Nucleus accumbens (tissue), 56 donors: ENCODE measurements at places on chromosomes 6 and 20.

DNA sequence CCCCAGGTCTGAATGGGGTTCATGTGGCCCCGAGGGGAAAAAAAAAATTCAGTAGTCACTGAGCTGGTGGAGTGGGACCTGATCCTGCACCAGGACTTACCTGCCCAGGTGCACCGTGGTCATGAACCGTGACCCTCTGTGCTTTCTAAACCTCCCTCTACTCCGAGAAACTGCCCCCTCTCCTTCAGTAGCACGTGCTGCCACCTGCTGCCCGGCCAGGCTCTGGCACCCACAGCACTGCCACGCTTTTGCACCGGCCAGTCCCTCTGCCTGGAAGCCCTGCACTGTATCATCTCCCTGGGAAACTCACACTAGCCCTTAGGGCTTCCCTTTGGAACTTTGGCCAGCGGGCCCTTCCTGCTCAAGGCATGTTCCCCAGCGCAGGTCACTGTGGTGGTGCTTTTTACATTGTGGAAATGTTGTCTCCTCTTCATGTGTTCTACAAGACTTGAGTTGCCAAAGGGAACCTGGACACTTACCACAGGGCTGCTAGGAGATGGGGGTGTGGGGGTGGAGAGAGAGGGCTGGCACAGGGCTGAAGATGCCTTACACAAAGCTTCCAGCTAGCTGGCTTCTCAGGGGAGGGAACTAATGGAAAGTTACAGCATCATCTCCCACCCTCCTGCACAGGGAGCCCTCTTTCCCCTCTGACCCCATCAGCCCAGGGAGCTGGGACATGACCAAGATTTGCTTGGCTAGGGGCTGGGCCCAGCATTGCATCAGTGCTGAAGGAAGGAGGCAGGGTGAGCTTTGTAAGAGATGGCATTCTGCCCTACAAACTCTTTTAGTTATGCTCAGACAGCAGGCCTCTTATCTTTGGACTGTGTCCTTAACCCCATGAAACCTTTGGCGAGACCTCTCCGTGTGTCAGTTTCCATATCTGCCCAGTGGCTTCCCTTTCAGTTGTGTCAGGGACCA lies 2.5 kb upstream of the PTPRT start:
- no peak for DNase-seq

GRCh38 chr6:28496099-28496779 lies 19.4 kb downstream of the GPX6 start:
- no peak for DNase-seq

DNA sequence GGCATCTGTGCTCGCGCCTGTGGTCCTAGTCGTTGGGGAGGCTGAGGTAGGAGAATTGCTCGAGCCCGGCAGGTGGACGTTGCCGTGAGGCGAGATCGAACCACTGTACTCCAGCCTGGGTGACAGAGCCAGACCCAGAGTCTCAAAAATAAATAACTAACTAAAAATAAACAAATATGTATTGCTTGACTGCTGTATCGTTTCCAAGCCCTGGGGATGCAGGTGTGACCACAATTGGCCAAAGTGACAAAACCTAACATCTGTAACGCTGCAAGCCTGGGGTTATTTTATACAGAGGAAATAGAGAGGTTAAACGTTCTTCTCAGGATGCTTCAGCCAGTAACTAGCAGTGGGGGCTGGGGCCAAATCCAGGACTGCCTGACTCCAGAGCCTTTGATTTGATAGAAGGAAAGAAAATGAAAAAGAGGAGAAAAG lies 1.9 kb upstream of the SRSF3 start:
- no peak for DNase-seq

DNA sequence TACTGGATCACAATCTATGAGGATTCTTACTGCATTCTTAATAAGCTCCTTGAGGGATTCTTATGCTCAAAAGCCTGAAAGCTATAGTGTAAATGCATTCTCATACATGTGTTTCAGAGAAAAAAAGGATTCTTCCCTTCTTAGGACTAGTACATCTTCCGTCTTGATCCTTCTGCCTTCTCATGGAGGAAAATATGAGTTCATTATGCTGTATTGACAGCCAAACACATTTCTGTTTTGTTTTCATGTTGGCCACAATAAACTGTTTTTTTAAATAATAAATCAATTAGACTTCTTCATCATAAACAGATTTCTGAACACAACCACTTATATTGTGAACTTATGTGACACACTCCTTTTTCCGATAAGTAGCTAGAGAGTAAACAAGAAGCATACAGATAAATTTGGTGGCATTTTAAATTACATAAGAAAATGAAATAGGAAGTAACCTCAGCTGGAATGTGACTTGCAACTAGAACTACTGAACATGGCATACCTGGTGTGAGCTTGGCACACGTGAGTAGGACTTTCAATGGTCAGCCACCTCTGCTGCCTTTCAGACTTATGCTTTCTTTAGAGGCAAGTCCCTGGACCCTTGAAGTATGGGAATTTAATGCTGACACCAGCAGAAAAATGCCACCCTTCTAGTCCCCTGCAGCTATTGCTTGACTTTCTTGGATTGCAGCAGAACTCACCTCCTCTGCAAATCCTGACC lies 350.4 kb downstream of the BCKDHB start:
- no peak for DNase-seq

DNA sequence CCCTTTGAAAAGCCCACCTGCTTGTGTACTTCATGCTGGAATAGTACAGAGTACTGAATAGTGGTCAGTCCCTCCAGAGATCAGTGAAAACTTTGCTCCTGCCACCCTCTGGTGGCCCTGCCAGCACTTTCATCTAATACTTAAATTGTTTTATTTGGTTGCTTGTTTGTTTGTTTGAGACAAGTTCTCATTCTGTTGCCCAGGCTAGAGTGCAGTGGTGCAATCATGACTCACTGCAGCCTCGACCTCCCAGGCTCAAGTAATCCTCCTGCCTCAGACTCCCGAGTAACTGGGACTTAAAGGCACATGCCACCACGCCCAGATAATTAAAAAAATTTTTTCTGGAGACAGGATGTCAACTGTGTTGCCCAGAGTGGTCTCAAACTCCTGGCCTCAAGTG lies 9.1 kb downstream of the FAM83D start:
- no peak for DNase-seq

DNA sequence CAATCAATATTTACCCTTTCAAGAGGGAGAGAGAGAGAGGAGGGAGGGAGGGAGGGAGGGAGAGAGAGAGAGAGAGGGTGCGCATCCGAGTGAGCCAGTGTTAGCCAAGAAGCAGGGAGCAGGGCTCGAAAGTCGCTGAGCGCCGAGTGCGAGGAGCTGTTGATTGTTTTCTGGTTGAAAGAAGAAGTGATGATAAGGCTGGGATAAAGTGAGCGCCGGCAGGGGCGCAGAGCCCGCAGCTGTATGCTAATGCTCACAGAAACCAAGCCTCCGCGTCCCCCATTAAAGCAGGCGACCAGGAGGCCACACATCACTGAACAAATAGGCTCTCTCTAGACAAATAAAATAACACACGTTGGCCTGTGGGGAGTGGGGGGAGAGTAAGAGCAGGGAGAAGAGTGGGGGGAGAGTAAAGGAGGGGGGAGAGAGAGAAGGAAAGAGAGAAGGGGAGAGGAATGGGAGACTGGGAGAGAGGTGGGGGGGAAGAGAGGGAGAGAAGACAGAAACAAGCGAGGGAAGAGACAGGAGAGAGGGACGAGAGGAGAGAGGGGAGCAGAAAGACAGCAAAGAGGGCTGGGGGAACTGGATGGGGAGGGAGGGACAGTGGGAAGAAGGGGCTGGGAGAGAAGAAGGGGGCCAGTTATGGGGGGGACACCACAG lies 5.0 kb upstream of the INSM1 start:
- DNase-seq = peak; percentile 26

DNA sequence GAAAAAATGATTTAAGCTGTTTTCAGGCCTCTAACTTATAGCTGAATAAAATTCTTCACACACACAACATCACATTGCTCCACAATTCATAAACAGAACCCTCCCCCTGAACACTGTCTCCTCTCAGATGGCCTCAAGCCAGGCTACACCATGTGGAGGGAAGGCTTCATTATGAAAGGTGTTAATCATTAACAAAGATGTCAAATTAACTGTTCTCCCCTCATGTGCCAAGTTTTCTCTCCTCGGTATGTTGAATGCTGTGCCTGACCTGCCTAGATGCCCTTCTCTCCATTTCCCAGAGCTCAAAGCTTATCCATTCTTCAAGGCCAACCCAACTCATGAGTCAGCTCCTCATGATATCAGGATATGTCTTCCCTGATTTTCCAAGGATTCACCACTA lies 210.4 kb downstream of the GMDS start:
- DNase-seq = no peak
